Activated CD8-positive, alpha-beta T cell treated with anti-CD3 and anti-CD28 coated beads, Interleukin-2, amount 10 ng/mL, durations not matched to agents 7 days and 5 days (primary cell): ENCODE measurements at places on chromosomes 16 and 17. TPM values are rescaled to one million over a fixed set of nuclear protein-coding genes. Genes with fewer than 3 reads are reported as not detected.

The AHSP gene
- not detected for total RNA-seq

The NPTX1 gene
- 16.7 TPM for total RNA-seq

The CAPN15 gene
- total RNA-seq: 85.3 TPM

The RNF157 gene
- 150 TPM for total RNA-seq

The LGALS9B gene
- 0.47 TPM for total RNA-seq

The KRTAP9-8 gene
- total RNA-seq: not detected

The SLC35G6 gene
- total RNA-seq: not detected

The KRT13 gene
- total RNA-seq: not detected

The TPSAB1 gene
- not detected for total RNA-seq

The KLHL10 gene
- total RNA-seq: not detected

The ZFPM1 gene
- 15.8 TPM for total RNA-seq

The ITGA2B gene
- total RNA-seq: 0.39 TPM

The LAT gene
- 288 TPM for total RNA-seq

The CLDN7 gene
- total RNA-seq: 1.1 TPM

The RNF43 gene
- total RNA-seq: not detected

The ADAD2 gene
- 0.18 TPM for total RNA-seq

The NPIPA7 gene
- total RNA-seq: 7.9 TPM

The TIMP2 gene
- total RNA-seq: 3.8 TPM
